ENCODE measurements at places on chromosomes 12 and 14.

GRCh38 chr12:104602896-104603295 is 146.1 kb downstream of the CHST11 start:
- no peak for DNase-seq

DNA sequence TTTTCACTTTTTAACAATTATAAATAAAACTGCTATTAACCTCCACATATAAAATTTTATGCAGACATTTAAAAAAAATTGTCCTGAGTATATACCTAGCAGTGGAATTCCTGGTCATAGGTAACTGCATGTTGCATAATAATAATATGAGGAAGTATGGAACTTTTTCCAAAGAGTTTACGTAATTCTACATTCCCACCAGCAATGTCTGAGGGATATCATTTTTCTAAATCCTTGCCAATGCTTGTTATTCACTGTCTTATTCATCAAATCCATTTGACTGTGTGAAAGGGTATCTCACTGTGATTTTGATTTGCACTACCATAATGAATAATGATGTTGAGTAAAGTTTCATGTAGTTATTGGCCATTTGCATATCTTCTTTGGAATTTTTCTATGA is 393.8 kb downstream of the LRFN5 start:
- no peak for DNase-seq

GRCh38 chr14:24182110-24182882 is 6.3 kb downstream of the IPO4 start:
- no peak for DNase-seq

DNA sequence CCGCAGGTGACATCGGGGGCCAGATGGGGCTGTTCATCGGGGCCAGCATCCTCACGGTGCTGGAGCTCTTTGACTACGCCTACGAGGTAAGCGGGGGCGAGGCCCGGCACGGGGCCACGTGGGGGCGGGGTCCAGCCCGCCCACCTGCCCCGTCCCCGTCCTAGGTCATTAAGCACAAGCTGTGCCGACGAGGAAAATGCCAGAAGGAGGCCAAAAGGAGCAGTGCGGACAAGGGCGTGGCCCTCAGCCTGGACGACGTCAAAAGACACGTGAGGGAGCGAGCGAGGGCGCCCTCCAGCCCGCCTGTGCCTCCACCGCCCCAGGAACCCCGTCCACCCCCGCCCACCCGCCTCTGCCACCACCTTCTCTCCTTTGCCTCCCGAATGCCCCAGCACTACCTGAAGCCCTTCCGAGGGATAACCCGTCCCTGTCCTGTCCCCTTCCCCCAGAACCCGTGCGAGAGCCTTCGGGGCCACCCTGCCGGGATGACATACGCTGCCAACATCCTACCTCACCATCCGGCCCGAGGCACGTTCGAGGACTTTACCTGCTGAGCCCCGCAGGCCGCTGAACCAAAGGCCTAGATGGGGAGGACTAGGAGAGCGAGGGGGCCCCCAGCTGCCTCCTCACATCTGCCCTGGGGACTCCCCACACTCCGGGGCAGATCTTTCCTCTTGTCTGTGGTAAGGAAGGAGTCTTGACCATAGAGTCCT is 3.9 kb upstream of the SMARCD1 start:
- no peak for DNase-seq

DNA sequence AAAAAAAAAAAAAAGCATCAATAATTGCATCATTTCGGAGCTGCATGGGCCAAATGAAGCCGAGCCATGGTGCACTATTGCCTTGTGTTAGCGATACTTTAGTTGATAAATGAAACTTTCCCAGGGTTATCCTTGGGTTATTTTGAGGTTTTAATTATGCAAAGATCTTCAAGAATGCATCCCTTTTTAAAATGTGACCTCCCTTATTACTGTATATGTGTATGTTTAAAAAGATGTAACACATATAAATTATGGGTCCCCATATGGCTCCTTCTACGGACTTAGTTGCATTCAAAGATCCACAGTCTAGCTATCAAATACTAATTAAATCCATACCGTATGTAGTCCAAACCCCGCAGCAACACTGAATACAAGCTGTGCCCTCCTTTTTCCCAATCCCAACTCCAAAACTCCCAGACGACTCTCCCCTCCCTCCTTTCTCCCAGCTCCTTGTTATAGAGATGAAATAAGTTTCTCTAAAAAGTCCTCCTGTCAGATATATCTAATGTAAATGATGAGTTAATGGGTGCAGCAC is 129.3 kb upstream of the MAP1LC3B2 start:
- DNase-seq: no peak

GRCh38 chr12:3896801-3897351 is 23.7 kb upstream of the PARP11 start:
- no peak for DNase-seq

- no peak for DNase-seq
Observed at GRCh38 chr14:38941488-38941887, 161.5 kb downstream of the SEC23A start.

- no peak for DNase-seq
Observed at GRCh38 chr12:26150736-26151450, 26.1 kb upstream of the BHLHE41 start.

DNA sequence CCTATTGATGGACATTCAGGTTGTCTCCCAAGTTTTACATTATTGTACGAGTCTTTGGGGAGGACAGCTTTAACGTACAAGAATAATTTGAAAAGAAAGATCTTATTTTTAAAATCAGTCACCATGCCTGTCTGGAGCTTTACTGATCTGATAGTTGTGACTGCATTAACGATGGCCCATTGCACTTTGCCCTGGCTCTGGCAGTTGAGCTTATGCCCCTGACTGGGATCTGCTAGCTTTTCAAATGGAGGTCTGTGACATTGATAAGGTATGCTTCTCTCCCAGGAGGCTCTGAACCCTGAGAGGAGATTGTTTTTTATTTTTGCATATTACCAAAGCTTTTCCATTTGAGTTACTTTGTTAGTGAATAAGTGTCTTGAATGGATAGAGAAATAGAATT is 17.9 kb upstream of the RAB3IP start:
- no peak for DNase-seq

DNA sequence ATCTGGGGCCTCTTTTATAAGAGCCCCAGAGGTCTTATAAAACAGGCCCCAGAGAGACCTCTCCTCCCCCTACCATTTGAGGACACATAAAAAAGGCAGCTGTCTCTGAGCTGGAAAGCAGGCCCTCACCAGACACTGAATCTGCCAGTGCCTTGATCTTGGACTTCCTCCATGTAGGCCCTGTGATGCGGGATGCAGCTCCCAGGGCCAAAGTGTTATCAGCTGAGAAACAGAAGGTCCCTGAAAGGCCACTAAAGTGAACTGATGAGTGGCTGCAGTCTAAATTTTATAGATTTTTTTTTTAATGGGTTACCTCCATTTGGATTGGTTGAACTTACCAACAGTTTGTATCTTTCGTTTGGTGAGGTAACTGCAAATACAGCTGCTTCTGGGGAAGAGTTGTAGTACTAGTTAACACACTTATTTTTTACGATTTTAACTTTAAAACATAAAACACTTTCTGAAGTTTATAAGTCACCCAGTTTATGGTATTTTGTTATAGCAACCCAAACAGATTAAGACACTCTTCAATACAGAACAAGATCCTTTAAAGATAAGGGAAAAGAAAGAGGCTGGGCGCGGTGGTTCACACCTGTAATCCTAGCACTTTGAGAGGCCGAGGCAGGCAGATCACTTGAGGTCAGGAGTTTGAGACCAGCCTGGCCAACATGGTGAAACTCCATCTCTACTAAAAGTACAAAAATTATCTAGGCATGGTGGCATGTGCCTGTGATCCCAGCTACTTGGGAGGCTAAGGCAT is 5.6 kb upstream of the GUCY2C start:
- DNase-seq: no peak

DNA sequence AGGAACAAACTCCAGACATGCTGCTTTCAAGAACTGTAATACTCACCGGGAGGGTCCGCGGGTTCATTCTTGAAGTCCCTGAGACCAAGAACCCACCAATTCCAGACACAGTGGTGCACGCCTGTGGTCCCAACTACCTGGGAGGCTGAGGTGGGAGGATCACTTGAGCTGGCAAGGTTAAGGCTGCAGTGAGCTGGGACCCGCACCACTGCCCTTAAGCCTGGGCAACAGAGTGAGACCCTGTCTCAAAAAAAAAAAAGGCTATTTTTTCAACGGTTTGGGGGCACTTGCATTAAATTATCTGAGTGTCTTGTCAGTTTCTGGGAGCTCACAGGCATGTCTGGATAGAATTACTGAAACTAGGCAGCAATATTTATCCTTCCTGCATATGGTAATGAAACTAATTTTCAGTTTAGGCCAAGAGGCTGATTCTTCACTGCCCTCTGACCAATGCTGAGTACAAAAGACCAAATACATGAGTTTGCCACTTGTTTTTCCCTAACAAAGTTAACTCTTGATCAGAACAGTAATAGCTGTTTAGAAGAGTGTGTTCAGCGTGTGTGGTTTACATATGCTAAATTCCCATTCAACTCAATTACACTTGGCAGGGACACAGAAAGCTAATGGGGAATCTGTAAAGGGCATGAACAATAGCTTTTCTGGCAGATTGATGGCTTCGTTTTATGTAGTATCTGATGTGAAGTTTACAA is 65.8 kb upstream of the RASSF3 start:
- no peak for DNase-seq

DNA sequence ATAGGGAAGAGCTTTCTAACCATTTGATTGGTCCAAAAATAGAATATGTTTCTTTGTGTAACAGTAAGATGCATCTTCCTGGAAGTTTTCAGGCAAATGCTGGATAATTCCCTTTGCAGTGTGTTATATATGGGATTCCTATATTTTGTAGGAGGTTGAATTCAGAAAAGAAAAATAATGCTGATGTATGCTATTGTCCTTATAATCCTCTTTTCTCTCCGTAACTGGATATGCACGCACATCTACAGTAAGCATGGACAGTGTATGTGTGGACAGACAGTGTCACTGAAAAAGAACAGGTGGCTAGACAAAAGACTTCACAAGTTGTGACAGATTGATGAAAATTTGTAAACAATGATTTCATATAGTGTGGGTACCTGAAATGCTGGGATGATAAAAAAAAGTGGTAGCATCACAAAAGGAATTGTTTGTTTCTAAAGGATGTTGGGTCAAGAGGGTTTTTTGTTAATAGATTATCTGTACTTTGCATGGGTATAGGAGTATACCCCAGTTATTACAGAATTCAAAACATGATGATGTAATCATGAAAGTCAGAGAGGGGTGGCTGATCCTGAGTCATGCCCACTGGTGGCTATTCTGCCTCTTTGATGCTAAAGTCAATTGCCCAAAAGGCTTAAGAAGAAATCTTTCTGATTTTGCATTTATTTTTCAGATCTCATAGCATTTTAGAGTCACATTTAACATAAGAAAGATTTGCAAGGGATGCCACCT is 160.7 kb upstream of the TMTC1 start:
- no peak for DNase-seq

DNA sequence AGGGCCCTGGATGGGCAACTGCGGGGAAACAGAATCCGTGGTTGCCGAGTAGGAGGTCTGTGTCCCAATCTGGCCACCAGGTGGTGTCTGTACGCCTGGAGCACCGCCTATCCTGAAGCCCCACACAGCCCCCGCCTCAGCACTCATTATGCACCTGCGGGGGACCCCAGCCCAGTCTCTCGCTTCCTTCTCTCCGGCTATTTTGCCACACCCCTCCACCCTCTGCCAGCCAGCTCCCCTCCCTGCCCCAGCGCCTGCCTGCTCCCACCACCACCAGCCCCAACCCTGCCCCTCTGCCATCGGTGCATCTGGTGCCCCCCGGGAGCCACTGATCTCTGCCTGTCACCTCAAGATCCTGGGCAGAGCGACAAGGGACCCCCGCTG is 2.2 kb upstream of the NXPH4 start:
- peak; percentile 71 for DNase-seq

GRCh38 chr12:32755654-32756475 is at the start of gene YARS2:
Gene YARS2, minus strand, starts transcription at chr12:32755897. Its CDS starts 23 bp downstream, at chr12:32755874.
- peak; percentile 93 for DNase-seq

- no peak for DNase-seq
Observed at GRCh38 chr14:77502109-77502782, 3.6 kb upstream of the ISM2 start.

- no peak for DNase-seq
Observed at GRCh38 chr12:22658214-22658613, 33.2 kb downstream of the ETNK1 start.

- DNase-seq: no peak
Observed at GRCh38 chr14:77620222-77620870, 3.9 kb upstream of the SPTLC2 start.

DNA sequence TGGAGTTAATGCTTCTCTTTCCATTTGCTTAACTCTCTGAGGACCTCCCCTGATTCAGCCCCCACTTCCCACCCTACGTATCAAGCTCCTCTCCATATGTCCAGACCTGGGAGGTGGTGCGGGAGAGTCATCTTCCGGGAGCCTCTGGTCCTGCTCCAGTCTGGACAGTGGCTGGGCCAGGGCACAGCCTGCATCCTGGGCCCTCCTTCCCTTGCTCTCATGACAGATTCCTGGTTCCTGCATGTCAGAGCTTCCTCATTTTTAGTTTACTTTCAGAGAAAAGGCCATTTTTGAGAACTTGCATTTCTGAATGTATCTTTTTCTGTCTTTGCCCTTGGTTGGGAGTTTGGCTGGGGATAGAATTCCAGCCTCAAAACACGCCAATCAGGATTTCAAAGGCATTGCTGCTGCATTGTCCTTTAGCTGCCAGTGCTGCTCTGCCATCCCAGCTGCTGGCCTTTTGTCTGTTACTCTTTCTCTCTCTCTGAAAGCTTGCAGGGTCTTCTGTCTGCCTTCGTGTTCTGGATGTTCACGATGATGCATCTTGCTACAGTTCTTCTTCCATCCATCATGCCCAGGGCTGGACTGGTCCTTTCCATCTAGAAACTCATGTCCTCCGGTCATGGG is 54.7 kb downstream of the SLC6A12 start:
- no peak for DNase-seq

- no peak for DNase-seq
Observed at GRCh38 chr12:2390850-2391390, 338.1 kb downstream of the CACNA1C start.

DNA sequence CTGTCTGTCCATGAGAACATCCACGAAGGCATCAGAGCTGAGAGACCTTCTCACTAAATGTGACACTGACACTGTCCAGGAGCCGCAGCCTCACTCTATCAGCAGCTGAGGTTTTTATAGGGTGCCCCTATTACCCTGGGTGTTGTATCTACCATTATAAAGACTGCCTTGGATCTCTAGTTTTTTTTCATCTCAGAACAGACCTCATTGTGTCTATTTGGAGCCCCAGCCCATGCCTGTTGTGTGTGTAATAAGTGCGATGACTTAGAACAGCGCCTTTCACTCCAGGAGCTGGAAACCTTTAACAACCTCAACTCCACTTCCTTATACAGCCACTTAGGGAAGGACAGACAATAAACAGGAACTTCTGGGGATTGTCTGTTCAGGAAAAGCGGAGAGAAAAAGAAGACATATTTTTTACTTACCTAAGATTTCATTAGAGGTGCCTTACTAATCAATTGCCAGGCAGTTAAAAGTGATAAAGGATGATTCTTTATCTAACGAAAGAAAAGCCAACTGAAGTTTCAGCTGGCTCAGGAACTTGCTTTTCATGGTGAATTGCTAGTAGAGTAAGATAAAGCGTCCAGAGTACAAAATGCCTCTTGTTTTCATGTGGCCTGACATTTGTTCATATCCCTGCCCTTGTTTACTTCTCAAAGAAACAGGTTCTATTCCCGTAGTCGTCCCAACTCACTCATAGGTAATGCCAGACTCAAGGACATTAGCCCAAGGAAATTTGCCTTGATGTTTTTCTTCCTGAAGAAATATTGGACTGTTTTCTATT is 420.6 kb downstream of the RAD51B start:
- DNase-seq: no peak

Data from CD4-positive, alpha-beta T cell treated with Interleukin-15 for 1 hour (primary cell).